ENCODE measurements at places on chromosomes 3 and 15.
A peak's percentile ranks its signal among the peaks of the same experiment; 100 is the strongest.

- DNase-seq, result no peak
Observed at GRCh38 chr15:38308797-38309196, 56.2 kb downstream of the SPRED1 start.

GRCh38 chr3:177294221-177294620 is 96.9 kb upstream of the TBL1XR1 start:
- peak; percentile 45 for DNase-seq

- DNase-seq, result peak; percentile 90
Observed at GRCh38 chr15:82832601-82833361, 23.4 kb downstream of the WHAMM start.

DNA sequence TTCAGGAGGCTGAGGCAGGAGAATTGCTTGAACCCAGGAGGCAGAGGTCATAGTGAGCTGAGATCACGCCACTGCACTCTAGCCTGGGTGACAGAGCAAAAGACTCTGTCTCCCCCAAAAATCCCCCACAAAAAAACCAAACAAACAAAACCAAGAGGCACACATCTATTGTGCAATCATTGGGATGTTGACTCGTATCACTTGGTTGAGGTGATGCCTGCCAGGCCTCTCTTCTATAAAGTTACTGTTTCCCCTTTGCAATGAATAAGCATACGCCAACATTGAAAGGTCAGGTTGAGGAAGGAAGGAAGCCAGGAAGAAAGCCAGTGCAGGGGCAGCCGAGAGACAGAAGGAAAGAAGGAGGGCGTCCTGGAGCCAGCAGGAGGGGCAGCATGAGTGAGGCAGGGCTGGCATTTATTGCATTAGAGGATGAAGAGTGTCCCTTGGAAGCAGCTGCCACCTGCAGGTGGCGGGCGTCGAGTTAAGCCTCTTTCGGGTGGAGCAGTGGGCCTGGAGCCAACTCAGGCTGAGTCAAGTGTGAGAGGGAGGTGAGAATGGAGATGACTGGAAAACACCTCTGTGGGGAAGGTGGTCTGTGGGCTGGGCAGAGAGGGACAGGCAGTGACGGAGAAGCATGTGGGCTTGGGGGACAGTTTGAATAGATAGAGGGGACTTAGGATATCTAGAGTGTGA is 8.3 kb upstream of the CSPG4 start:
- DNase-seq, result peak; percentile 33

Data from EH (cell line).